ENCODE measurements at places on chromosomes 4 and X.

DNA sequence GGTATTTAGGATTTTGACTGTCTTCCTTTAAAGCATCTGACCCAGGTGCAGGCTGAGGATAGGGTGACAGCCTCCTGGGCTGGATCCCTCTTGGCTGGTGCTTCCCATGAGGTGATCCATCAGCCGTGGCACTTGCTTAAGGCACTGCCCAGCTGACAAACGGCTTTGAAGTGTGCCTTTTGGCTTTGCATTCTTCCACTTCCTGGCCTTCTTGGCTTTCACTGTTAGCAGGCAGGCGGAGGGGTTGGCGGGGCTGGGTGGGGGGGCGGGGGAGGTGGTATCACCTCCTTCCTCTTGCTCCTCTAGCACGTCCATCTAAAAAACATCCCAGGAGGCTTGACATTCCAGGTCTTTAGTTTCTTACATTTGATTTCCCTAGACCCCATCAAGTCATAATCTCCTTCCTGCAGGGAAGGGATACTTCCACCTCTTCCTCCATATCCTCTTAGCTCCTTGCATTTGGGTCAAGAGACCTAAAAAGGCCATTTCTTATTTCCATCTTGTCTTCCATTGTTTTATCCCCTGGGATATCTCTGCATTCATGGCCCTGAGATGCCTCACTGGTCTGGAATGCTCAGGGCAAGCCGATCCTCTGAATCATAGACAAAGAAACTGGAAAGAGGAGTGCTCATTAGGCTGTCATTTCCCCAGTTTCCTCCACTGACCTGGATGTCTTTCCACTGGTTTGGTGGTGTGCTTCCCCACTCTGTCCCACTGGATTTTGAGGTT, 11.3 kb upstream of the APLN start:
- DNase-seq, result no peak

DNA sequence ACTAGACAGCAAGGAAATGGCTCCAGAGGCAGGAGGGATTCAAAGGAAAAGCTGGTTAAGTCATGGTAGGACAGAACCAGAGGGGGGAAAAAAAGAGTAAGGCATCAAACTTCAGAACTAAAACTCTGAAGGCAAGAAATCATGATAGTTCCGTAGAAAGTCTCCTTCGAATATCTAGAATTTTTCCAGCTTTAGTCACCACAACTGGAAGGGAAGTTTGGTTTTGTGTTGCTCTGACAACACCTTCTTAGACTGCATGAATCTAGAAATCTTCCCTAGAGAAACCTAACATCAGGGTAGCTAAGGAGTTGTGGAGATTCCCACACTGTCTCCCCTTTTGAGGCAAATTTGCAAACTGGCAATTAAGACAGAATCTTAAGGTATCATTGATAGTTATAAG, 33.7 kb downstream of the AMMECR1 start:
- no peak for DNase-seq

GRCh38 chr4:4869731-4870571, 10.5 kb downstream of the MSX1 start:
- DNase-seq, result no peak

DNA sequence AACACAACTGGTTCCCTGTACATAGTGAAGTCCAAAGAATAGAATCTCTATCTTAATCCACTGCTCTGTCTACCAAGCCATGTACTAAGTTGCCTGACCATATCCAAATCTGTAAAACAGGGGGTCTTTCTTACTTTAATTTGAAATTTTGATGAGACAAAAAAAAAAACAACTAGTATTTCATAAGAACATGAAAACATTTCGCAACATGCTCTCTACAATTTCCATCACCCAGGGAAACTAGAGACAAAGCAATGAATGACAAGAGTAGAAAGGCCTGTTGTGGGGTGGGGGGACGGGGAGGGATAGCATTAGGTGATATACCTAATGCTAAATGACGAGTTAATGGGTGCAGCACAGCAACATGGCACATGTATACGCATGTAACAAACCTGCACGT, 279.9 kb downstream of the PPP3CA start:
- DNase-seq, result no peak

- DNase-seq, result no peak
These were observed 57.7 kb downstream of the WFS1 start for GRCh38 chr4:6327220-6327917.

DNA sequence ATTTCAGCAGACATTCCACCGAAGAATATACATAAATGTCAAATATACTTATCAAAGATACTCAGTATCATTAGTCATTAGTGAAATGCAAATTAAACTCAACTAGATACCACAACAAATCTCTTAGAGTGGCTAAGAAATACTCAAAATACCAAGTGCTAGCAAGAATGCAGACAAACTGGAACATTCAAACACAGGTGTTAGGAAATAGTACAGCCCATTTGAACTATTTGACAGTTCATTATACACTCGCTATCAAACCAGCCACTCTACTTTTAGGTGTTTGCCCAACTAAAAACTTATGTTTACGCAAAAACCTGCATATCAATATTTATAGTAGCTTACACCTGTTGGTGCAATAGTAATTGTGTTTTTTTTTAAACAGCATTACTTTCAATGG, 8.8 kb downstream of the ADAM29 start:
- DNase-seq, result no peak

DNA sequence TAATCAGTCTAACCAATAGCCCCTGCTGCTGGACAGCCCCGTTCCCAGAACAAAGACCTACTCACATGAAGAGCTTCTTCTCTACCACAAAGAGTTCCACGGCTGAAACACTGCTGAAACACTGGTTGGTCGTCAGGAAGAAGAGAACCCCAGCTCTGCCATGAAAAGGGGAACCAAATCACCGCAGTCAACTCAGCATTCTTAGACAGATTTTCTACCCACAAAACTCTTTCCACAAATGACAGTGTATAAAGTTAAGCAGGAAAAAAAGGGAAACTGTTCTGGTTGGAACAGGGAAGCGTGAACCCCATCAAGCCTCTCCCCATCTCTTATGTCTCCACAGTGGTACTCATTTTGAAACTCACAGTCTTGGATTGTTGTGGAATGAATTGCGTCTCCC, 57.3 kb downstream of the ABCG2 start:
- no peak for DNase-seq

- DNase-seq, result no peak
These were observed 49.4 kb downstream of the LPAR4 start for GRCh38 chrX:78796916-78797315.

DNA sequence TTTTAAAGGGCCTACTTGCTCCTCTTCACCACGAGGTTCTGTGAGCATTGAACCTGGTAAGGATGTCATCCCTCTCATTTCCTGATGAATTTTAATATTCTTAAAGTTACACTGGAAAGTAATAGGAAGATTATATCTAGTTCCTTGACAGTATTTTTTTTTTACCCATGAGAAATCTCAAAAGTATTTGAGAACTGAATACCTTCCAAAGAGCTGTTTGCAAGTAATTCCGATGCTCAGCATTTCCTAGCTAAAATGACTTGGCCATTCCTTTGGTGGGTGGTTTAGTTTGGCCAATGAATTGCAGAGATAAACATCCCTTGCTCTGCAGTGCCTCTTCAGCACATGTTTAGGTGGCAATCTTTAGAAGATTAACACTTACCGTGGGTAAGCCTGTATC, 110.2 kb upstream of the WDR1 start:
- no peak for DNase-seq
